ENCODE measurements at places on chromosomes 11 and 22.

DNA sequence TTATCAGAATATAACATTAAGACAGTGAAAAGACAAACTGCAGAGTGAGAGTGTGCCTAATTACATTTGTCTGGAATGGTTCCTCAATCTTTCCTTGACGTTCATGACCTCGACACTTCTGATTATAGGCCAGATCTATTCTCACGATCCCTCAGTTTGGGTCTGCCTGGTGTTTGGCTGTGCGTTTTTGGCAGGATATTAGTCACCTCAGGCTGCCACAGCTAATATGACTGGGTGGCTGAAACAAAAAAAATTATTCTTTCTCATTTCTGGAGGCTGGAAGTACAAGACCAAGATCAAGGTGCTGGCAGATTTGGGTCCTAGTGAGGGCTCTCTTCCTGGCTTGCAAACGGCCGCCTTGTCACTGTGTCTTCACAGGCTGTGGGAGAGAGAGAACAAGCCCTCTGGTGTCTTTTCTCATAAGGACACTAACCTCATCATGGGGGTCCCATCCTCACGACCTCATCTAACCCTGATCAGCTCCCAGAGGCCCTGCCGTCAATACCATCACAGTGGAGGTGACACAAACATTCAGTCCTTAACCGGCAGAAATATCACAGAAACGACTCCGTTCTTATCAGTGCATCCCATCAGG lies 23.2 kb downstream of the IFITM10 start:
- DNase-seq: no peak

- DNase-seq: no peak
Observed at GRCh38 chr11:121928597-121929580, 187.1 kb downstream of the BLID start.

GRCh38 chr22:29700900-29701154 lies 19.0 kb upstream of the CABP7 start:
- no peak for DNase-seq

GRCh38 chr11:85044911-85045310 lies 582.2 kb downstream of the DLG2 start:
- DNase-seq: no peak

GRCh38 chr11:46701078-46701654 lies 335 bp downstream of the ZNF408 start:
- no peak for DNase-seq

DNA sequence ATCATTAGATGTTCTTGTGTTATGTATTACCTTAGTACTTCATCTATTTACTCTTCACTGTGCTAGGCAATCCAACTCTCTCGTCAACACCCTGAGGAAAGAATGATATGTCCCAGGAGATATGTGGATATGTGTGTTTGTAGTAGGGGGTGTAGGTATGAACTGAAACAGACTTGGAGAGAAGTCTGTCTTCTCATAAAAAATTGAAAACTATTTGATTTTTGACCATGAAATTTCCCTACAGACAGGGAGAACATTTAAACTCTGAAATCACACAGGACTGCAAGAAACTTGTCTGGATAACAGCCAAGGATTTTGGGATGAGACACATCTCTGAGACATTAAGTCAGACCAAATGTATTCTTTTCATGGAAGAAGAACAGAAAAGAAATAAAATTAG lies 967.0 kb upstream of the FAT3 start:
- no peak for DNase-seq

GRCh38 chr11:66636411-66636810 lies 2.1 kb upstream of the RBM4 start:
- no peak for DNase-seq

GRCh38 chr11:91960770-91961169 lies 263.8 kb upstream of the FAT3 start:
- DNase-seq: no peak

DNA sequence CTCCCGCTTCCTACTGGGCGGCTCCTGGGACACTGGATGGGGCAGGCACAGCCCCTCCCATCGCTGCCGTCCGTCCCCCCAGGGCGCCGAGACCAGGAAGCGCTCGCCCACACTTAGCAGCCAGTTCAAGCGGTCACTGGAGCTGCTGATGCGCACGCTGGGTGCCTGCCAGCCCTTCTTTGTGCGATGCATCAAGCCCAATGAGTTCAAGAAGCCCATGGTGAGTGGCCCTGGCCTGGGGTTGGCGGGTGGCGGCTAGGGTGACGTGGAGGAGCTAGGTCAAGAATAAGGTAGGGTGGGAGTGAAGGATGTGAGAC lies 44.6 kb downstream of the MYO7A start:
- no peak for DNase-seq

DNA sequence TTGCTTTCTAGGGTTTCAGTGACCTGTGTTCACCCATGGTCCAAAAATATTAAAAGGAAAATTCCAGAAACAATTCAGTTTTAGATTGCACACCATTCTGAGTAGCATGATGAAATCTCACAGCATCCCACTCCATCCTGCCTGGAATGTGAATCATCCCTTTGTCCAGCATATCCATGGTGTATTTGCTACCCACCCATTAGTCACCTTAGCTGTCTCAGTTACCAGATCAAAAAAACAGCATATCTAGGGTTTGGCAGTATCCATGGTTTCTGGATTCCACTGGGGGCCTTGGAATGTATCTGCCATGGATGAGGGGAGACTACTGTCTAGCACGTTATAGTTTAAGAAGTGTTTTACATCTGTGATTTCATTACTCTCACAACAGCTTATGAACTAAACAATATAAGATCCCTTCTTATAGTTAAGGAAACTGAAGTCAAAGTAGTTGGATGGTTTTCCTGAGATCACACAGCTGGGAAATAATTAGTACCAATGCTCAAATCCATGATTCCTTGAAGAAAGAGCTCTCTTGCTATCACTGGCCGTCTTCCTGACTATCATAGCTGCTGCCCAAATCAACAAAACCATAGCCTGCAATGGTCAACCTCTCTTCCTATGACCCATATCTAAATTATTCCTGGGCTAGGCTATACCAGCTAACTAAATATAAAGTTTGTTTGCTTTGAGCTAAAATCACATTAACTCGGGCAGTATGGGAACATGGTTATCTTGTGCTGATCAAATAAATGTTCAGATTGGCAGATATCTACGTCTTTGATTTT lies 122.6 kb downstream of the MICAL2 start:
- DNase-seq: no peak

- no peak for DNase-seq
Observed at GRCh38 chr22:27089264-27089663, 431.9 kb downstream of the MIAT start.

DNA sequence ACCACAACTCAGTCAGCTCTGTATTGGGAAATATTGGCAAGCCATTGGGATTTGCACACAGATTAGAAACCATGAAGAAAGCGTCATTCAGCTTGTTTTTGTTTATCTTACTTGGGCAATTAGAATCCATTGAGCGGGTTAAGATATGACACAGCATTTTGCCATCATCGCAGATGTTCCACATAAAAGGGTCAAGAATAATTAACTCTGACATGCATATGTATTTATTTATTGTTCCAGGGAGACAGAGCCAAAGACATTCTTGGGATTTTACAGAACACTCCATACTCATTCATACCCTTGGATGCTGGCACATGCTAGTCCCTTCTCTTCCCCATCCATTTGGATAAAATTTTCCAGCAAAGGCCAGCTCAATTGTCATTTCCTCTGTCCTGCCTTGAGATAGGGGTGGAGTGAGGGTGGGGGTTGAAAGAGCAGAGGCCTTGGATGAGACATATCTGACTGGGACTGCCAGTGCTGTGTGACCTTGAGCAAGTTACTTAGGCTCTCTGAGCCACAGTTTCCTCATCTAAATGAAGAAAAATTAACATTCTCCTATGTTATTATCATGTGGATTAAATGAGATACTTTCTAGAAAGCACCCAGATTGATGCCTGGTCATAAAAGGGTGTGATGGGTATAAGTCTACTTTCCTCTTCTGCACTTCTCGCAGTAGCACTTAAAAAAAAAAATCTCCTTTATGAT lies 179.7 kb downstream of the RRAS2 start:
- no peak for DNase-seq

GRCh38 chr11:35594680-35595079 lies 23.6 kb upstream of the FJX1 start:
- no peak for DNase-seq

- no peak for DNase-seq
Observed at GRCh38 chr11:35116245-35116644, 22.7 kb upstream of the CD44 start.

DNA sequence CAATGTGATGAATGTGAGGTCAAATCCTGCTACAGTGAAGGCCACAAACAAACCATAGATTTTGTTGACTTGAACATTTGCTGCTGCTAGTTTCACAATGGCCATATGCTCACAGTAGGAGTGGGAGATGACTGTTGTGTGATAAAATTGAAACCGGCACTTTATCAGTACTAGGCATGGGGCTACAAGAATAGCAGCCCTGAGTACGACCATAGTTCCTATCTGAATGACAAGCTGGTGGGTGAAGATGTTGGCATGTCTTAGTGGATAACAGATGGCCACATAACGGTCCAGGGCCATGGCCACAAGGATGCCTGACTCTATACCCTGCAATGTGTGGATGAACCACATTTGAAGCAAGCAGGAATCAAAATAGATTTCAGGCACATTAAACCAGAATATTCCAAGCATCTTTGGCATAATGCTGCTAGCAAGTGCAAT lies 2.8 kb downstream of the OR52A1 start:
- no peak for DNase-seq

GRCh38 chr22:36858966-36859365 lies 1.8 kb upstream of the NCF4 start:
- no peak for DNase-seq

GRCh38 chr11:61052182-61052972 lies 49.9 kb upstream of the CD5 start:
- no peak for DNase-seq

- no peak for DNase-seq
Observed at GRCh38 chr11:60504219-60504905, 10.8 kb upstream of the MS4A13 start.

GRCh38 chr11:118813551-118813950 lies 22.6 kb upstream of the DDX6 start:
- DNase-seq: no peak

DNA sequence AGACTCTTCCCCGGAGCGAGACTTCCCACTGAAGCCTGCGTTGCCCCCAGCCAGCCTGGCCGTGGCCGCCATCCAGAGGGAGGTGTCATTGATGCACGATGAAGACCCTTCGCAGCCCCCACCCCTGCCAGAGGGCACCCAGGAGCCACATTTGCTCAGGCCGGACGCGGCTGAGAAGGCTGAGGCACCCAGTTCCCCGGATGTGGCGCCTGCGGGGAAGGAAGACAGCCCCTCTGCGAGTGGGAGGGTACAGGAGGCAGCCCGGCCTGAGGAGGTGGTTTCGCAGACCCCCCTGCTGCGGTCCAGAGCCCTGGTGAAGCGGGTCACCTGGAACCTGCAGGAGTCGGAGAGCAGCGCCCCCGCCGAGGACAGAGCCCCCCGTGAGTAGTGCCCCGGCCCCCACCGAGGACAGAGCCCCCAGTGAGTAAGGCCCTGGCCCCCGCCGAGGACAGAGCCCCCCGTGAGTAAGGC lies 6.4 kb downstream of the IRF7 start:
- no peak for DNase-seq

GRCh38 chr11:12388939-12389670 lies 11.7 kb downstream of the PARVA start:
- DNase-seq: no peak

- DNase-seq: no peak
Observed at GRCh38 chr22:38841211-38841610, 2.6 kb downstream of the NPTXR start.

- DNase-seq: no peak
Observed at GRCh38 chr11:103594283-103594682, 442.2 kb upstream of the DDI1 start.

GRCh38 chr11:120317689-120318480 lies 7.2 kb upstream of the TLCD5 start:
- no peak for DNase-seq

DNA sequence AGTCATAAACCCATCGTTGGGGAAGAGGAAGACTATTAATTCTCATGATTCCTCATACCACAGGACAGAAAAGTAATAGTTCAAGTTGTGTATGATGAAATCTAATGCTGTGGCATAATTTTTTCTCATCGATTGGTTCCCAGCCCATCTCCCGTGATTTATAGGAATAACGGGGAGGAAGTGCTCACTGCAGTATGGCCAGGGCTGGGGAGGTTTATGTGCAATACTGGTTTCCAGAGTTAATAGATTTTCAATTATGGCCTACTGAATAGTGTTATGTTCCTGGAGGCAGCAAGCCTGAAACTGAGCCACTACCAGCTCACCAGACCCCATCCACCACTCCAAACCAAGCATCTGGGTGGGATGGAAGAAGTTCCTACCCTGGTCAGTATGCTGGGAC lies 147.1 kb upstream of the NCAM1 start:
- no peak for DNase-seq

GRCh38 chr11:87203907-87204602 lies 166.3 kb downstream of the TMEM135 start:
- no peak for DNase-seq

DNA sequence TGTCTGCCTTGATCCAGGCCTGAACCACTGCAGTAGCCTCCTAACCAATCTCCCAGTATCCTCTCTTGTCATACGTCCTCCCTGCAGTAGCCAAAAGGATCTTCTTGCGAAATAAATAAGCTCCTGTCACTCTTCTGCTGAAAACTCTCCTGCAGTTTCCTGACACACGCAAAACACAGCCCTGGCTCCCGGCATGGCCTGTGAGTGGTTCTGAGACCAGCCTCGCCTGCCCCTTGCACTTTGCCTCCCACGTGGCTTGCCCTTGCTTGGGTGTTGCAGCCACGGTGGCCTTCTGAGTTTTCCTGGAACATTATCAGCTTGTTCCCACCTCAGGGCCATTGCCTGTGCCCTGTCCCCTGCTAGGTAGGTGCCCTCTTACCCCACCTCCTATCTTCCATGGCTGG lies 7.2 kb downstream of the ZC3H7B start:
- DNase-seq: no peak

DNA sequence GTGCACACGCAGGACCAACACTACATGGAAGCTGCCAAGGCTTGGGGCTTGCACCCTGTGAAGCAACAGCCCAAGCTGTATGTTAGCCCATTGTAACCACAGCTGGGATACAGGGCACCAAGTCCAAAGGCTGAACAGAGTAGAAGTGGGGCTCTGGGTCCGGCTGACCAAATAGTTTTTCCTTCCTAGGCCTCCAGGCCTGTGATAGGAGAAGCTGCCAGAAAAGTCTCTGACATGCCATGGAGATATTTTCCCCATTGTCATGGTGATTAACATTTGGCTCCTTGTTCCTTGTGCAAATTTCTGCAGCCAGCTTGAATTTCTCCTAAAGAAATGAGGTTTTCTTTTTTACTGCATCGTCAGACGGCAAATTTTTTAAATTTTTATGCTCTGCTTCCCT lies 941.2 kb downstream of the FAM181B start:
- no peak for DNase-seq

- no peak for DNase-seq
Observed at GRCh38 chr22:26303475-26303874, 125.6 kb upstream of the ASPHD2 start.

DNA sequence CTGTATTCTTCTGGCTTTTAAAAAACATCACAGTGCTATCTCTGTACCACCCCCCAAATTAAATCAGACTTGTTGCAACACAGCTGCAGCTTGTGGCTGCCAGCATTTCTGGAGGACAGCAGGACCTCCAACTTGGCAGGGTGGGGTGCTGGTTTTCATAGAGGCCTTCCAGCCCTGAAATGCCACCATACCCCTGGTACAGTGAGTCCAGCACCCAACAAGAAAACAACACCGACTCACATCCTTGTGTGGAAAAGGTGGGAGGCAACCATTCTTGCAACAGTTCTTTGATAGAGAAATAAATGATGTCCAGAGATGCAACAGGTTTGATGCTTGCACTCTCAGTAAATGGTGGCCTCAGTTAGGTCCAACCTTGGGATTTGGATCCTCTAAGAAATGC lies 96.0 kb downstream of the ABTB2 start:
- DNase-seq: no peak

Measured in activated gamma-delta T cell treated with anti-CD3 and anti-CD28 coated beads, Interleukin-2, amount 50 U/mL, for 16 hours (primary cell).